ENCODE measurements at places on chromosomes 6 and 20.

- peak; percentile 6 for DNase-seq
Measured at GRCh38 chr6:113306552-113307145, 550.5 kb upstream of the MARCKS start.

- no peak for DNase-seq
Measured at GRCh38 chr6:31048099-31048498, 37.8 kb downstream of the MUC22 start.

DNA sequence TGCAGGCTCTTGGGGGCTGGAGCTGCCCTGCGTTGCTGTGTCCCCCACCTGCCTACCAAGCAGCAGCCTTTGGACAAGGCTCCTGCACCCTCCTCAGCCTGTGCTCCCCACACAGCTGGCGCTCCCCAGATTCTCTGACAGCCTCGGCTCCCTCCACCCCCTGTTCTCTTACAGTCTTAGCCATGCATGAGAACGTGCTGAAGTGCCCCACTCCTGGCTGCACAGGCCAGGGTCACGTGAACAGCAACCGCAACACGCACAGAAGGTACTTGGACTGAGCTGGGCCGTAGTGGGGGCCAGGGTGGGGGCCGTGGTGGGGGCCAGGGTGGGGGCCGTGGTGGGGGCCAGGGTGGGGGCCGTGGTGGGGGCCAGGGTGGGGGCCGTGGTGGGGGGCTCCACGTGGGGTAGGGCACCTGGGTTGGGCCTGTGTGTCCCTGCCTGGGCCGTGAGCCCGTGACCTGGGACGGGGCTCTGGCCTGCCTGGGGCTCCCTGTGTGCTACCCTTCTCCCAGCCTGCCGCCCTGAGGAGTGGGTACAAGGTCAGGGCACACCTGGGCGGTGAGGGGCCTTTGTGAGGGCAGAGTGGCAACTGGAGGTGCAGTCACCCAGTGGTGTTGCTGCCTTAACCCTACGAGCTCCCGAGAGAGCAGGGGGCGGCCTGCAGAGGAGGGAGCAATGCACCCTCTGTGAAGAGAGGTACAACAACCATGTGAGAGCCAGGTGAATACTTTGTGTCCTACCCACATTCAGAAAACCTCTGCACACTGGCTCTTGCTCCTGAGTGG lies 43.5 kb upstream of the PCMTD2 start:
- DNase-seq, result no peak

DNA sequence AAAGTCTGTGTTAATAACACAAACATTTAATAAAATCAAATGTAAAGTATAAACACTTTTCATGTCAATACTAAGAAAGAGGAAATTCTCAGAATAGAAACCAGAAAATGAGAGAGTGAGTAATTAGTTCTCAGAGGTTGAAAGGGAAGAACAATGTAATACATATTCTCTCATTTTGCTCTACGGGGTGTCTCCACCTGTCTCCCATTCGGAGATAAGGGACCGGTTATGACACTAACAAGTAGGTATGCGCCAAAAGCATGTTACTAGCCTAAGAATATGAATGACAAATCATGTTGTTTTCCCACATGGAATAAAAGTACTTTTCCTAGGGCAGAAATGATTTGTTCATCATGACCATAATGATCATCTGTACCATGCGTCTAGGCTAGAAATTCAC lies 35.6 kb upstream of the PRELID3B start:
- no peak for DNase-seq

GRCh38 chr6:138497286-138497685 lies 2.0 kb downstream of the NHSL1 start:
- no peak for DNase-seq

GRCh38 chr6:3627501-3627900 lies 124.0 kb downstream of the PXDC1 start:
- no peak for DNase-seq

GRCh38 chr20:46548688-46549087 lies 1.8 kb downstream of the OCSTAMP start:
- no peak for DNase-seq

Measured in CD8-positive, alpha-beta memory T cell (primary cell).